Amygdala (tissue), 56 donors: ENCODE measurements at places on chromosomes 7 and 10.

- no peak for DNase-seq
Measured at GRCh38 chr7:3175285-3175902, 125.7 kb upstream of the SDK1 start.

GRCh38 chr10:91909117-91909677 lies at the start of gene FGFBP3:
Gene FGFBP3 (minus strand): TSS chr10:91909486. CDS start chr10:91908969, 517 bp downstream.
- DNase-seq: no peak

- no peak for DNase-seq
Measured at GRCh38 chr10:35635576-35635975, 6.5 kb downstream of the FZD8 start.

DNA sequence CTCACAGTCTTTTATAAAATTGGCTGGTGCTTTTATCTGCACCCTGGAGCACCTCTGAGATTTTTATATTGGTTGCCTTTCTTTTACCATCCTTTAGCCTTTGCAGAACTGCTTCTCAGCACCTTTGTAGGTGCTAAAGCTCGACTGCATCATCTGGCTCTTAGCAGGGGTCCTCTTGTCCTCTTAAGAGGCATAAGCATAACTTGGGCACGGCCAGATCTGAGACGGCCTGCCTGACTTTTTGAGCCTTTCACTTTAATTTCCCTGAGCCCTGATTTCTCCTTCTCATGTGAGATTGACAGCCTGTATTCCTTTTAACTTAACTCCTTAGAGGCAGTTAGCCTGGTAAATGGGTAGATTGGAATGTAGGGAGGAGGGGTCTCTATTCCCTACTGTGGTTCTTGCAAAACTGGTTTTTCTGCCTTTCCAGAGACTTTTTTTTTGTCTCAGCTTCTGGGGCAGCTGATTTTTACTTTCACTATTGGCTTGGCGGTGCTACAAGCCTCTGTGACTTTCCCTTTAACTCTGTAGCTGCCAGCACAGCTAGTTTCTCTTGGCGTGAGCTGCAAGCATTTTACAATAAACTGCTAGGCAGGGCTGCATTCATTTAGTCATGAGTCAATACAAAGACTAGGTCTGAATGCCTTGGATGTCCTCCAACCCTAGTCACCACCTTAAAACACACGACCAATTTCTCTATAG lies 24.0 kb downstream of the ZPBP start:
- peak; percentile 15 for DNase-seq

- no peak for DNase-seq
Measured at GRCh38 chr7:31478018-31478417, 35.9 kb upstream of the ITPRID1 start.

DNA sequence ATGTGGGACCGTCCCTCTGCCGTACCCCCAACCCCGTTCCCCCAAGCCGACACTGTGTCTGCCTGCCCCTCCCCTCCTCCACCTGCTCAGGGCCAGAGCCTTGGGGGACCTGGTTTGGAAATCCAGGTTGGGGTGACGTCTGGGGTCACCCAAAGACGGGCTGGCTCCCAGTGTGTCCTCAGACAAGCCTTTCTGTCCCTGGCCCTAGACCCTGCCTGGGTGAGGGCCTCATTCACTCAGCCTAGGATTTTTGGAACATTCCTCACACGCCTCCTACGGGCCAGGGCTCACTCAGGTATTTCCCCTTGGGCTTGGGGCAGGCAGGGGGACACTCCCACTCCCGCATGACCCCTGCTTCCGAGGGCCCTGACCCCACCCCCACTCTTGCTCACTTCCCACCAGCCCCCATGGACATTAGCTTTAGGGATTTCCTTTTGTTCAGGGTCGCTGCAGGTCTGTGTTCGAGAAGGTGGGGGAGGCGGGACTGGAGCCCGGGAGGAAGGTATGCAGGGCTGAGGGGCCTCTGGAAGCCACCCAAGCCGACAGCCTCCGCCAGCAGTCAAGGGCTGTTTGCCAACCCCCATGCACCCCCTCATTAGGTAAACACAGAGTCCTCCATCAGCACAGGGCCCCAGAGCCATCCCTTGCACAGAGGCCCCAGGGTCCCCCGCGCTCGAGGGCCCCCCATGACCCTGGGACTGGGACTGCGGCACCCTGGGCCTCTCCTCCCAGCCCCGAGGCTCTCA lies 35.1 kb downstream of the PDGFA start:
- no peak for DNase-seq

DNA sequence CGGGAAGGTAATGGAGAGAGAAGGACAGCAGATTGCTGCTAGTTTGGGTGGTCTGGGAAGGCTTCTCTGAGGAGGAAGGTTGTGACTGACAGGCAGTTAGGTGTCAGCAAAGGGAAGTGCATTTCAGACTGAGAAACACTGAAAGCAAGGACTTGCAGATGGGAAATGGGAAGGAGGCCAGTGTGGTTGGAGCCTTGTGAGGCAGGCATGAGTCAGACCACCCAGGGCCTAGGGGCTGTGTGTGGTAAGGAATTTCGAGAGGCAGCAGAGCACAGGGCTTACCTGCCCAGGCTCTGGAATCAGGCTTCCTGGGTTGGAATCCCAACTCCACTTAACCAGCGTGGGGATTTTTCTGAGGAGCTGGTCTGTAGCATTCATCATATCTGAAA lies 53.5 kb downstream of the NRF1 start:
- DNase-seq: no peak

DNA sequence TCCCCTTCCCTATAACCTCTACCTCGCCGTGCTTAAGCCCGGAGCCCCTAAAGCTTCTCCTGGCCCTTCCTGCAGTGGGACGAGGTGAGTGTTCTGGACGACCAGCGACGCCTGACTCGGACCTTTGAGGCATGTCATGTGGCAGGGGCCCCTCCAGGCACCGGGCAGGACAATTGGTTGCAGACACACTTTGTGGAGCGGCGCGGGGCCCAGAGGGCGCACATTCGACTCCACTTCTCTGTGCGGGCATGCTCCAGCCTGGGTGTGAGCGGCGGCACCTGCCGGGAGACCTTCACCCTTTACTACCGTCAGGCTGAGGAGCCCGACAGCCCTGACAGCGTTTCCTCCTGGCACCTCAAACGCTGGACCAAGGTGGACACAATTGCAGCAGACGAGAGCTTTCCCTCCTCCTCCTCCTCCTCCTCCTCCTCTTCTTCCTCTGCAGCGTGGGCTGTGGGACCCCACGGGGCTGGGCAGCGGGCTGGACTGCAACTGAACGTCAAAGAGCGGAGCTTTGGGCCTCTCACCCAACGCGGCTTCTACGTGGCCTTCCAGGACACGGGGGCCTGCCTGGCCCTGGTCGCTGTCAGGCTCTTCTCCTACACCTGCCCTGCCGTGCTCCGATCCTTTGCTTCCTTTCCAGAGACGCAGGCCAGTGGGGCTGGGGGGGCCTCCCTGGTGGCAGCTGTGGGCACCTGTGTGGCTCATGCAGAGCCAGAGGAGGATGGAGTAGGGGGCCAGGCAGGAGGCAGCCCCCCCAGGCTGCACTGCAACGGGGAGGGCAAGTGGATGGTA lies 9.2 kb downstream of the EPHB6 start:
- no peak for DNase-seq

- DNase-seq: no peak
Measured at GRCh38 chr7:37007268-37007667, 283.0 kb upstream of the AOAH start.

DNA sequence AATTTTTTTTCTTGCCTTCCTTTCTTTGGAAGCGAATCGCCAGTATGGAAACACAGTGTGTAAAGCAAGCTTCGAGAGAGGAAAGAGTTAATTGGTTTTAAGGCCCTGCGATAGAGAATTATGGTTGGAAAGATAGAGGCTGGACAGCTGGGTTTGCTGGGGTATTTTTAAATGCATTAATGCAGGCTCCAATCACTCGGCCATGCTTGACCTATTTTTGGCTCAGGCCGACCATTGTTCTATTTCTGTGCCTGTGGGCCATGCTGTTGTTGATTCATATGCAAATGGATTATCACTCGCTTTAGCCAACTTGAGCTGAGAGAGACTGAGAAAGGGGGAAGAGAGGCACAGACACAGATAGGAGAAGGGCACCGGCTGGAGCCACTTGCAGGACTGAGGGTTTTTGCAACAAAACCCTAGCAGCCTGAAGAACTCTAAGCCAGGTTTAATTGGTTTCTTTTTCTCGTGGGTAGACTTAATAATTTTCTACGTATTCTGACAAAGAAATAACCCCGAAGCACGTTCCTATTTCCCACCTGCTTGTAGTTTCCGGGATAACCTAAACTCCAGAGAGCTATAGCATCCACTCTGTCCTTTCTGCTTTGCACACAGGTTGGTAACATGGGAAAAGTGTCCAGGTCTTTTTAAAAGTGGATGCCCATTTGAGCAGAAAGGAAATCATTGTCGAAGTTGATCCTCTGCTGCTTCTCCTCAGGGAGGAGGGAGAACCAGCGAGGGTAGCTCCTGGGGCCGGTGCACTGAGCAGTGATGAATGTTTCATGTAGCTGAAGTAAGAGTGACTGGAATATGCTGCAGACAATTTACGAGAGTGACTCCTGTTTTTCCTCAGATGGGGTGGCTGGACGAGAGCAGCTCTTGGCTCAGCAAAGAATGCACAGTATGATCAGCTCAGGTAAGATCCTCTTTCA lies at the start of gene HDAC9:
Gene HDAC9, plus strand, starts transcription at position 338 of the 929 bp plus-strand sequence. Its CDS starts 554 bp downstream, at position 892.
- DNase-seq: no peak

- no peak for DNase-seq
Measured at GRCh38 chr10:127344346-127344745, 148.0 kb upstream of the INSYN2A start.

- no peak for DNase-seq
Measured at GRCh38 chr7:31860925-31861324, 173.9 kb downstream of the PPP1R17 start.

DNA sequence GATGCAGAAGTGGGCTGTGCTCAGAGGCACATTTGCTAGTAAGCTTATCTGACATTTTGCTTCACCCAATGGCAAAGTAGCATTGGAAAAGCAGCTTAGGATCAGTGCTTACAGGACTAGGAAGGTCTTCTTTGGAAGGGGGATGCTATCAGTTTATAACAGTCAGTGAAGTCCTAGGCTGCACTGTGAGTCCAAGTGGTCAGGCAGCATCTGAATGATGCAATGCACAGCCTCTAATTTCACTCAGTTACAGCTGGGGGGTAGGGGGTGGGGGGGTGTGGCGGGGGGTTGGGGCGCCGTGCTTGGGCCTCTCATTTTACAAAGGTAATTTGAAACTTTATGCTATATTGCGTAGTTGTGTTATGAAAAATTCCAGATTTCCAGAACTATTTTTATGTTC lies 652.3 kb upstream of the MGMT start:
- DNase-seq: no peak

DNA sequence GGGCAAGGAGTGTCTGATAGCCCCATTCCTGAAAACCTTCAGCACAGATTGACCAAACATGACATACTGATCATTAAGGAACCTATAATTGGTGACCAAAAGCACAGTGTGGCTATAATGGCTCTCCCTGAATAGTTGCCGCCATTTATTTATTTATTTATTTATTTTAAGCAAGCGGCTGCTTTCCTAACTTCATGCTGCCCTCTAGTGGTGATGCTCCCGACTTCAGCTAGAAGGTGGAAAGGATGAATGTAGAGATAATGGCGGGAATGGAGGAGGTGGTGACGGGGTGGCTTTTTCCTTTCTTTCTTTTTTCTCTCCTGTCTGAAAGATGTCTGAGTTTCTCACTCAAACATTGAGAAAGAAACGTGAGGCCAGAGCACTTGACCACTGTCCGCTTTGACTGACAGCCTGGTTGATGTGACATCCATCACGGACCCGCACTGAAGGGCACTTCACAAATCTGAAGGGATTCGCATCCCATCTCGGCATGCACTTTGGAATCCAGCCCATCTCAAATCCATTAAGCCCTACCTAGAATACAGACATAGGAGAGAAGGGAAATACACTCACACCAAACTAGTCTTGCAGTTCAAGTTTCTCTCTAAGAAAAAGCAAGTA lies 1090.1 kb downstream of the KCNMA1 start:
- DNase-seq: no peak

DNA sequence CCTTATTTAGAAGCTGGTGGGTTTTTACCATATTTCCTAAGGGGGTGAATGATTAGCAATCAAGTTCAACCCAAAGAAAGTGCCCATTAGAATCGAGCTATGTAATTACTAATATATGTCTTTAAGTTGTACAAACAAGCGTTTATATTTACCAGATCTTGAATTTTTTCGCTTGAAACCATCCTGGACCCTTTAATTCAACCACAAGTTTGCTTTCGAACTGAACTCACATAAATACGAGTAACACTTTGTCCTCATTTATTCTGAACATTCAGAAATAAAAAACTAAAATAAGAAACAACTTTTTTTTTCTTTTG lies 1.5 kb downstream of the SRI start:
- DNase-seq: no peak

GRCh38 chr10:122181876-122182275 lies 89.2 kb upstream of the BTBD16 start:
- no peak for DNase-seq
